ENCODE measurements at places on chromosomes 7 and 10.
A peak's percentile ranks its signal among the peaks of the same experiment; 100 is the strongest.

- DNase-seq: no peak
These were observed 110.5 kb upstream of the ZNF32 start for GRCh38 chr10:43759216-43759615.

- DNase-seq: peak; percentile 38
These were observed 2.3 kb downstream of the HKDC1 start for GRCh38 chr10:69222157-69223027.

- no peak for DNase-seq
These were observed 54.6 kb upstream of the HDAC9 start for GRCh38 chr7:18440934-18441333.

DNA sequence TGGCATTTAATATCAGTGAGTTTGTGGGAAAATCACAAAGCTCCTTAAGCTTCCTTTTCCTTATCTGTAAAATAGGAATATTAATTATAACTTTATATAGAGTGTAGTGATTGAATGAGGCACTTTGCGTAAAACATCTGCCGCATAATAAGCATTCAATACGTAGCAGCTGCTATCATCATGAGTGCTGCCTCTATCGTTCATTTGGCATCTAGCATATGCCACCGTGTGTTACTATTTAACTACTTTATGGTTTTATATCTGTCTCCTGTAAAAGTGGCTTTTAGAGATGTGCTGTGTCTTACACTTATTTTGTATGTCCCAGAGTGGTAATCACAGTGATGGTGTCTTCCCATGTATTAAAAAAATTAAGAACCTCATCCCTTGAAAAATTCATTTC, 729.6 kb downstream of the SORCS3 start:
- no peak for DNase-seq

DNA sequence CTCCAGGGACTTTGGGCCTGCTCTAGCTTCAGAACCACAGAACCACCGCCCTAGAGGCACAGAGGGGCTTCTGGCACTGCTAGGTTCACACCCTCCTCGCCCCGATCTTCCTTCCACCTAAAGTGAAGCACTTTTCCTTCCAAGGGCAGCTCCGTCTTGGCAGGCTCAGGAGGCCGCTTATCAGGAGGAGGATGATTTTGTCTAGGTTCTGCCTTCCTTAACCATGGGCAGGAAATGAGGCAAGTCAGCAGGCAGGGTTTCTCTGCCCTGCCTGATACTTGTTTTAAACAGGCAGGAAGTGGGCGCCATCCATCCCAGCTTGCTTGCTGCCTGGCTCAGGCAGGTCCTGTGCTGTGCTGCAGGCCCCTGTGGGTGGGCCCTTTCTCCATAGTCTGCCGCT, 8.3 kb upstream of the ATP6V0E2 start:
- no peak for DNase-seq

DNA sequence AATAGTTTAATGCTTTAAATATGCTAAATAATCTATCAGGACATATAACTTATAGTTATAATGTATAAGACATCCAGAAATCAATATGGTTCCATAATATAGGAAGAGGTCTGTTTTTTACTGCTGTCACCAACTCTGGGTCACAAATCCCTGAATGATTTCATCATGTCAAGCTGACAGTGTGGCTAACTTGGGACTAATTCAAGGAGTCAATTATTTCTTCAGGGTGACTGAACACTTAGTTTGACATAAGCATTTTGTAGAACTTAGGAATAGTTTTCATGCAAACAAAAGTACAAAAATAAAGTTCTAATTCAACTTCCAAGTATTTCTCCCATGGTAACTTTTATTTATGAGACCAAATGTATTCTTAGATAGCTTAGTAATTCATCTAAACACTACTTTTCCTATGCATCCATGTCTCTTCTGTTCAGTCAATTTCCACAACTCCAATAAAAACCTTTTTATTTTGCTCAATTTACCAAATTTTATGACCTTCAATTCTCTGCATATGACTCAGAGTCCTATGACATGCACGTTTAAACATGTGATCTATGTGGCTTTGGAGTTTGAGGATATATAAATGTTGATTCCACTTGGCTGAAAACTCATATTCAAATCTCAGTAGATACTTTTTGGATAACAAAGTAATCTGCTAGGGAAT, 40.3 kb upstream of the GNAT3 start:
- DNase-seq: no peak

DNA sequence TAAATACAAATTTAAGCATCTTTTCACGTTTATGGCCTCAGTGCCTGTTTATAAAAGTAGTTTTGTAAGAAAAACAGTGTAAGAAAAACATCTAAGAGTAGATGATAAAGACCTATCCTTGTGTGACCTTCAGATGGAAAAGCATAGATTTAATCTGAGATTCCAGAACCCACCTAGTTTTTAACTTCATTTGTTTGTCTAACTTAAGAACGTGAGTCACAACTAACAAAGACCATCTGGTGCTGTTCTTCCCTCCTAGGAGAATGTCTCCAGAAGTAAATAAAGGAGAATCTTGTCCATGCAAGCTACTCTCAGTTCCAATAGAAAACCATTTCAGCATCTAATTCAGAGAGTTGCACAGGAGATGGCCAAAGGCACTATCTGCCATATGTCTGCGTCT, 265.4 kb upstream of the C7orf33 start:
- DNase-seq: no peak

DNA sequence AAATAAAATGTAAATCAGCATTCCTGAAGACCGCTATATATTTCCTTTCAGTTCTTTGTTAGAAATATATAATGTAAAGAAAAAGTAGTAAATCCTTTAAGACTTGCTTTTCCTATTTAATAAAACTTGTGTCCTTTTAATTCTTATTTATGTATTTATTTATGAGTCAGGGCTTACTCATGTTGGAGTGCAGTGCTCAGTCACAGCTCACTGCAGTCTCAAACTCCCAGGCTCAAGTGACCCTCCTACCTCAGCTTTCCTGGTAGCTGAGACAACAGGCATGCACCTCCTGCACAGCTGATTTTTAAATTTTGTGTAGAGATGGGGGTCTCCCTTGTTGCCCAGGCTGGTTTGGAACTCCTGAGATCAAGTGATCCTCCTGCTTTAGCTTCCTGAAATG, 724.5 kb downstream of the ANKRD7 start:
- no peak for DNase-seq

GRCh38 chr10:97390091-97390490, 11.0 kb downstream of the RRP12 start:
- DNase-seq: no peak

GRCh38 chr10:62710182-62710581, 94.3 kb upstream of the ADO start:
- no peak for DNase-seq

DNA sequence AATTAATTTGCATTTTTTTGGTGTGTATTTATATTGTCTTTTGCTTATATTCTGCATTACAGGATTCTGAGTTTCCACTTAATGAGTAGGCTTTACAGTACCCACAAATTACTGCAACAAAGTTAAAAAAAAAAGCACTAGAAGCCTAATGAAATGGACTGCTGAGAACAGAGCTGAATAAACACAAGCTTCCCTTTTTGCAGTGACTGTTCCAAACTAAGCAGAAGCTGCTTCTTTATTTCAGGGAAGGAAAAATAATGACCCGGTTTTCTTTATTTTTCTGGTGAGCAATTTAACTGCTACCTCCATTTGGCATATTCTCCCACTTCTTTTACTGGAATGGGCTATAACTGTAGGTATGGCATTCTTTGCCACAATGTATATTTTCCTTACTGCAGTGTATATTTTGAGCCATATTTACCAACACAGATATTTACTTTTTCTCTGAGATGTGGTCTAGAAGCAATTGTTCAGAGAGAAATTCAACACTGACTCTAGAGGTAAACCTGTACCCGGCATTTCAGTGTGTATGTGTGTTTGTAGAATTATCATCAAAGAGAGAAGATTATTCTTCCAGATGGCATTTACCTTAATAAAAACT, 56.9 kb downstream of the HDAC9 start:
- DNase-seq: no peak

GRCh38 chr10:45147000-45147399, 146.3 kb downstream of the ZNF22 start:
- no peak for DNase-seq

- no peak for DNase-seq
These were observed 125.8 kb downstream of the MAD1L1 start for GRCh38 chr7:2106924-2107323.

GRCh38 chr7:20403331-20403730, 72.6 kb downstream of the ITGB8 start:
- DNase-seq: no peak

DNA sequence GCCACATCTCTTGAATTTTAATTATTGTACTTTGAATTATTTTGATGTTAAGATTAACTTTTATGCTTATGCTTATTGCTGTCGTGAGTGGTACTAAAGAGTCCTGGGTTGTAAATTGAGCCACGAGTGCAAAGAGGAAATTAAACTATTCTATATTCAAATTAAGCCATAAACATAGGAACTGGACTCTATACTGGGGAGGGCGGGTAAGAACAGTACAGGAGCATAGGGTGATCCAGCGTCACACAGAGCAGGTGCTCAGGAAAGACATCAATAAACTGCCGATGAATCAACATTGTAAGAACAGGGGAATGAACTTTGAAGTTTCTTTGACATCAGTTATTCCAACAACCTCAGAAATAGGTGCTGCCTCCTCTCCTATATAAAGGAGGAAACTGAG, 219.6 kb downstream of the CACNB2 start:
- no peak for DNase-seq

GRCh38 chr7:48094861-48095293, 5.8 kb downstream of the UPP1 start:
- no peak for DNase-seq

DNA sequence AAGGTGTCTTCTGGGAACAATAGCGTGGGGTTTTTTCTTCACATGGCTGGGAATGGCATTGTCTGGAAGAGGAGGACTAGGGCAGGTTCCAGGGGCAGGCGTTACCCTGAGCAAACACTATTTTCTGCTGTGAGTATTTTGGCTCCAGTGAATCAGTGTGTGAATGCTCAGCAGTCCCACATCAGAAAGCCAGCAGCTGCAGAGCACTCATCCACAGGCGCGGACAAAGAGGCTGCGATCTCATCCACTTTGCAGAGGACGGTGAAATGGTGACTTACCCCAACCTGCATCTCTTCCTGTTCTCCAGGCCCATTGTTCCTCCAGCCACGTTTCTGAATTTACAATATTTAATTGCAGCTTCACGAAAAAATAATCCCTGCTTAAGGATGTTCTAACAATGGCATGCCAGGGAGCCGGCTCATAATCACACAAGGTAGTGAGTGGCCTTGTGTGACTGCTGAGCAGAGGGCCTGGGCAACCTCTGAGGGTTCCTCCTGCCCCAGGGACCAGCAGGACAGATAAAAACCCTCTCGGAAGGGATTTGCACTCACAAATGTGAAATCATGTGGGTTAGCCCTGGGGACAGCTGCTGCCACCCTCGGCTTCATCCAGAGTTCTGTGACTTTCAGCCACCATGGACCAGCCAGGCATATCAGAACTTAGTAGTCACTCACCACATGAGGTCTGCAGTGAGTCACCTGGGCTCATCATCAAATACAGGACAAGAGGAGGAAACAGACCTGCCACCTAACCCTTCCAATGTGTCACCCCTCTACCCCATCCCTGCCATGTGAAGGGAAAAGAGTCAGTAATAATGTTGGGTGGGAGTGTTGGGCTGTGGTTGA, 65.0 kb upstream of the EN2 start:
- no peak for DNase-seq

GRCh38 chr10:95567903-95568630, 6.9 kb upstream of the SORBS1 start:
- no peak for DNase-seq

- DNase-seq: no peak
These were observed 5.2 kb downstream of the SEMA3E start for GRCh38 chr7:83643739-83644138.

- no peak for DNase-seq
These were observed 54.8 kb downstream of the THNSL1 start for GRCh38 chr10:25071227-25071626.

GRCh38 chr7:157585113-157585861, 248.5 kb downstream of the DNAJB6 start:
- no peak for DNase-seq

- DNase-seq: no peak
These were observed 35.9 kb downstream of the FZD1 start for GRCh38 chr7:91299952-91300775.

DNA sequence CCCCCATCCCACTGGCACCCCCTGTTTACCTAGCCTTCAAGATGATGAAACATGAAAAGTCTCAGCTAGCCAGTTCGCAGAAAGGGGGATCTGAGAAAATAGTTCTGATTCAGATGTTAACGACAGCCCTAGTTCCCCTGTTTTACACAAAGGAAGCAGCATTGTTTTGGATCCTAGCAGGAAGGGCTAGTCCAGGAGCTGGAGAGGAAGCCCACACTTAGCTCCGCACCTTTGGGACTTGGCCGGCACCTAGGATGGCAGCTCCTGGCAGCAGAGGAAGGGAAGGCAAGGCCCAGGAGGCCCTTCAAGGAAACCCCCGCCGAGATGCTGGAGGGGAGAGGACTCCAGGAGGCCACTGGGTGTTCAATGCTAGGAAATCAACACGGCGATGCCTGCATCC, 29.0 kb upstream of the MGMT start:
- DNase-seq: no peak

DNA sequence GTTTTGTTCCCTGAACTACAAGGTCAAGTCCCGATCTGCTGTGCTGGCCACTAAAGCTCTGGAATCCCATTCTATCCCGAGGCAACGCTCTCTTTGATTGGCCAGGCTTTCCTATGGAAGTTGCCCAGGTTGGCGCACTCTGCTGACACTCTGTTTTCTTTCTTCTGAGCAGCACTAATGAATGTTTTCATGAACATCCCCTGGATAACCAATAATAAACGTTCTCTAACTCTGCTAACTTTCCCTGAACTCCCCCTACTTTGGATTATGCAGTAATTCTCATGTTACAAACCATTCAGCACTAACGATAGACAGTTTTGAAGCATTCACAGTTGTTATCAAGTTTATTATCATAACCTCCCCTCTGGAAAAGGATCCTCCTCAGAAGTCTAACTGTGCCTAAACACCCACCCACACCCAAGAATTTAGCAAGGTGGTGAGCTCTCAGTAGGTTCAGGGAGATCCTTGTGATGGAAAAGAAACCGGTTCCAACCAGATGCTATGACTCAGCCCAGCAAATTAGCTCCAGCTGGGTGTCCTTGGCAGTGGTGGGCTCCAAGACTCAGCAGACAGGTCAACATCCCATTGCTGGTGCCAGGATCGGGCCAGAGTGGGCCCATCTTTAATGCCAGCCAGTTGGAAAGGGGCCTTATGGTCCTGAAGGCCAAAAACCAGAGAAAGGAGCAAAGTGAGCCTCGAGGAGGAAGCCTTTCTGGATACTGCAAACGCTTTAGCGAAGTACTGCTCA, 68.4 kb downstream of the CREB3L2 start:
- DNase-seq: no peak

GRCh38 chr7:55050281-55050680, 31.5 kb downstream of the EGFR start:
- no peak for DNase-seq
